ENCODE measurements at places on chromosomes 12 and 14.

- no peak for DNase-seq
These were observed 393.8 kb upstream of the DCN start for GRCh38 chr12:91576432-91576831.

GRCh38 chr14:87312169-87312893, 680.7 kb downstream of the GALC start:
- no peak for DNase-seq

DNA sequence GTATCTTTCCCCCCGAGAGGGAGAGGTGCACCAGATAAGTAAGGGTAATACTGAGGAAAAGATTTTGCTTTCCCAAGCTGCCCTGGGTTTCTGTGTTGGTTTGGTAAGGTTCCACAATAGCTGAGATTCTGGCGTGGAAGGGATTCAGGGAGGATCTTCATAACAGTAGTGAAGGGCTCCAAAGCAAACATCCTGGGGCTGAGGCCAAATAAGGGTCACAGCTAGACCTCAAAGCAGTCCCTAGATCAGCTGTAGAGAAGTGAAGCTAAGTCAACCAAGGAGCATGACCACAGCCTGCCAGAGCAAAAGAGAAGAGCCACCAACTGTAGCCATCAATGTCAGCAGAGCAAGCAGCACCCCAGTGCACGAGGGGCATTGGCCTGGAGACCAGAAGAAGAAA, 73.2 kb upstream of the SLC35F4 start:
- no peak for DNase-seq

DNA sequence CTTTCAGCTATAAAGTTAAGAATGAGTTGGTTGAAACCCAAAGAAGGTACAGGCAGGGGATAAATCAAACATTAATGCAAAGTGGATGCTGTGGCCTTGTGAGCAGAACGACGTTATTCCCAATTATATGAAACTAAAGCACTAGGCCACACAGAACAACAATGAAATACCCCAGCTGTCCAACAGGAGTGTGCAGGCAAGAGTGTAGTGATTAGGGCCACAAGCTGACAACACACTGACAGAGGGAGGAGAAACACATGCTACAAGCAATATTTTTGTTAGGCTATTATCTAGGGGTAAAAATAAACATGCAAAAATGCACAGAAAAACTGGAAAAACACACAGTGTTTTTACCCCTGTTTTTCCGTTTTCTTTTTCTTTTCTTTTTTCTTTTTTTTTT, 15.0 kb downstream of the MAP3K9 start:
- DNase-seq: no peak

DNA sequence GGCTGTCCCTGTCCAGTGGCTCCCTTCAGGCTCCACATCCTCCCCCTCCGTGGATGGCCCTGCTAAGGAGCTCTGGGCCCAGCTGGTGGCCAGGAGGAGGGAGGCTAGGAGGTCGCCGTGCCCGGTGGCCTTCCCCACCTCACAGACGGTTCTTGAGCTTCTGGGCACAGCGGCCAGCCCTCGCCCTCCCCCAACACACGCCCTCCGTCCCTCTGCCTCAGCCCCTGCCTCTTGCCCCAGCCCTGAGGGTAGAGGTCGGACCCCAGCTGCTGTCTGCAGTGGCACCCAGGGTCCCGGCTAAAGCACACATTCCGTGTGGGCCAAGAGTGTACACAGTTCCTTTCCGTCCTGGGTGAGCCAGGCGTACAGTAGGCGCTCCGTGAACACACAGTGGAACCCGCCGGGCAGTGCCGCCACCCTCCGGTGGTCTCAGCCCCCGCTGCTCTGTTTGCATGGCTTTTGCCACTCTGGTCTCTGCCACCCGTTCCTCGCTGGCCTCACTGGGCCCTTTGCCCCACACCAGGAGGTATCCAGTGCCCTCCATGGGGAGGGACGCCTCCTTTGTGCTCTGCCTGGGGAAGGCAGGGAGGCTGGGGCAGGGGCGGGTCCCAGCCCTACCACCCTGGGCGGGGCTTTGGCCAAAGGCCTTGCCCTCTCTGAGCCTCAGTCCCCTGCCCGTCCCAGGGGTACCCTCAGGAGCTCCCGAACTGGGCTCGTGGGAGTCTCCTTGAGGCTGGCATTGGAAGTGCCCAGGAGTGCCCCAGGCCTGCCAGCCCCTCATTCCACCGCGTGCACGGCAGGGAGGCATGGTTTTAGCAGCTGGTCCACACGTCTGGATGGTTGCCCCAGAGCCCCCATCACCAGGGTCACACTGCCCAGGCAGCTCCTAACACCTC, 13.0 kb downstream of the TRMT61A start:
- DNase-seq: no peak

DNA sequence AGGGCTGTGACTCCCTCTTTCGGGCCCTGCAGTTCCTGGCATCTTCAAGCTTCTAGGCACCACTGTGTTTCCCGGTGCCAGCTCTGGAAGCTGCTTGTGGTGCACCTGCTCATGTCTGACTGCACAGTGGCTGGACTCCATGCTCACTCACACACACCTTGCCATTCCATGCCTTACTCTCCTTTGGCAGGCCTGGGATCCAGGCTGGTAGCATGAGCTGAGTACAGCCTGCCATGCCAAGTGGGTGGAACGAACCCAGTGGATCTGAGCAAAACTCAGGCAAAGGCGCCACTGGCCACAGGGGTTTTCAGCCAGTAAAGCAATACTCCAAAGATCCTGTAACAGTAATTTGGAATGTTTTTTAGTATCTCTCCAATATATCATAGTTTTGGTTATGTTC, 902.7 kb upstream of the USP15 start:
- no peak for DNase-seq

DNA sequence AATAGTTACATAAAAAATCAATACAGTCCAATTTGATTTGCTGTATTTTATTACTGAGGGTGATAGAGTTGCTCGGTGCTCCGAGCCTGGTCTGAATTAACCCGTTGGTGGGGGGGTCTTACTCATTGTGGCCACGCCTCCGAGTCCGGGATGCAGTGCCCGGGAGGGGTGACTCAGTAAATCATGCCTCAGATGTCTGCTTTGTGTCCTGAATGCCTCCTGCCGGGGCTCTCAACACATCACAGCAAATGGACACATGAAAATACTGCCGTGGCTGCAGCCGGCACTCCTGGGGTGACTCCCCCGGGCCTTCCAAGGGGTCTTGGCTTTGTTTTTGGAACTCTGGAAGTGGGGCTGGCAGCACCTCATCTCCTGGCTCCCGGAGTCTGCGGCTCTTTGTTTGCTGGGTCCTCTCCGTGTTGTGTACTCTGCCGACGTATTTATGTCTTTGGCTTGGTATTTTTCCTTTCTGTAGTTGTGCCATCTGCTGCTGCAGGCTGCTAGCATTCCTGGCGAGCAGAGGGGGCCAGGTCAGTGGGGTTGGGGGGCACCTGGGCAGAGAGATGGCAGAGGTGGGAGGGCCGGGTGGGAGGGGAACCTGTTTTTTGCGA, 129.0 kb downstream of the AACS start:
- DNase-seq: no peak

- DNase-seq: no peak
These were observed 183.8 kb downstream of the TBX5 start for GRCh38 chr12:114221957-114222630.

DNA sequence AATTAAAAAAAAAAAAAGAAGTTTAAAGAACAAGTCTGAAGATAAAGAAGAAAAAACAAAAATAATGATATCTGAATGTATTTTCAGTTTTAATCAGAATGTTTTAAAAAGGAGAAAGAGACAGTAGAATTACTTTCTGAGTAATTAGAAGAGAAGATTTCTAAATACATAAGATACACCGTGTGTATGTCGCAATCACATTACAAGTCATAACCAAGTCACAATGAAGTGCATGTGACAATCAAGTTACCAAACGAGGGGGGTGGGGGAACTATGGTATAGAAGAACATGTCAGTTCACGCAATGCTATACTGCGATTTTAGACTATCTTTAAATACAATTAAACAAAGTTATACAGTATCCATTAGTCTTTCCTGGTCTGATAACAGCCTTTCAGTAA, 1464.1 kb upstream of the FLRT2 start:
- DNase-seq: no peak

- DNase-seq: no peak
These were observed 613.4 kb upstream of the ATP2B1 start for GRCh38 chr12:90322006-90322405.

GRCh38 chr12:75172611-75173010, 37.0 kb downstream of the KCNC2 start:
- DNase-seq: no peak

DNA sequence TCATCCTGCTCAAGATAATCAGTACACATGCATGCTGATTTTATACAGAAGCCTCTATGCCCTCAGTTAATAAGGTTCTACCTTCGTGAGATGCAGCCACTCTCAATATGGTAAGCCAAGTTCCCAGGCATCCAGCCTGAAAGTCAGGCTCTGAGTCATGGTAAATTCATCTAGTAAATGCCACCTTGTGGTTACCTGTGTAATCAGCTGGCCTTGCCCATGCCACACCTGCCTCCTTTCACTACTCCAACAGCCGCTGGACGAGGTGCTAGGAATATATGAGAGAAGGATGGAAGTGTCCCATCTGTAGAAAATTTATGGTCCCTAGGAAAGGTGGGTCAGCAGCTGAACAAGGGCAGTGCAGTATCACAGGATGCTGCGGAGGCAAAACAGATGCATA, 207.3 kb downstream of the SSPN start:
- DNase-seq: no peak

DNA sequence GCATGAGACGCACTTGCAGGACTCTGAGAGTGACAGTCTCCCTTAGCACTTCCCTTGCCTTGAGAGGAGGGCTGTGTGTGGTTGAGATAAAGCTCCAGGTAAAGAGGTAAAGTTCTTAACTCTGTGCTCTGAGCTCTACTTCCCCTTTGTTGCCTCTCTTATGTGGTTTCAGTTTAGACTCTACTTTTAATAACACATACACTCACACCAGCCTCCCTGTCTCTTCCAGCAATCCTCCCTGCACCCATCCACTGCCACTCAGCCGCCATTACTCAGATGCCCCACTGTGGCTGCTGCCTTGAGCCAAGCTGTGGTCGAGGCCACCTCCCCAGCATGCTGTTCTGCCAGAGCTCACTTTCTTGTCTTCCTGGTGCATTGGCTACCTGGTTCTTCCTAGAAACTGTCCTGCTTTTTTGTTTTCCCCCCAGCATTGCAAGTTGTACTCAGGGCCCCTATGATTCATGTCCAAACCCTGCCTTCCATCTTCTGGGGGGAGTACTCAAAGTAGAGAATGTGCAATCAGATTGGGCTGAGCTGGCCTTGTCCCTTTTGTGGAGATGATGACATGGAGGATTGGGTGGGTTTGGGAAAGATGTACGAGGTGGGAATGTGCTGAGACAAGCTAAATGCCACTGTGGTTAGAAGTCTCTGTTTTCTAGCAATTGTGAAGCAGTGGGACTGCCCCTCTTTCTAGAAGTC, 115.5 kb upstream of the PARP11 start:
- peak; percentile 24 for DNase-seq

- no peak for DNase-seq
These were observed 167.7 kb downstream of the DYRK2 start for GRCh38 chr12:67816269-67816668.

- no peak for DNase-seq
These were observed 12.5 kb upstream of the KRT80 start for GRCh38 chr12:52204095-52204930.

DNA sequence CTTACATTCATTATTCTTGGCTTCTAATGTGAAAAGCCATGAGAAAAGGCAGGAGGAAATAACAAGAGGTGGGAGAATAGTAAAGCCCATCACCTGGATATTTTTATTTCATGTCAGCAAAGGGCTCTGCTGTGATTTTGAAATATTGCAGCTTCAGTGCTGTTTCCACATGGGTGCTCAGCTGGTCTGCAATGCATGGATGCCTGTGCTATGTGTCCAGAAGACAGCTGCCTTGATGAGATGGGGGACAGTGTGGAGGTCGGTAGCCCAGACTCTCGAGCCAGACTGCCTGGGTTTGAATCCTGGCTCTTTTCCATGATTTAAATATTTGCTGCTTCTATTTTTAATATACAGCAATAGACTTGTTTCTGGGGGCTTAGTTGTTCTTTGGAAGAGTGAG, 477.5 kb upstream of the GARIN6 start:
- no peak for DNase-seq

All from T-cell (primary cell).